ENCODE measurements at places on chromosomes 16 and 17. TPM values are rescaled to one million over a fixed set of nuclear protein-coding genes. Genes with fewer than 3 reads are reported as not detected.

DNA sequence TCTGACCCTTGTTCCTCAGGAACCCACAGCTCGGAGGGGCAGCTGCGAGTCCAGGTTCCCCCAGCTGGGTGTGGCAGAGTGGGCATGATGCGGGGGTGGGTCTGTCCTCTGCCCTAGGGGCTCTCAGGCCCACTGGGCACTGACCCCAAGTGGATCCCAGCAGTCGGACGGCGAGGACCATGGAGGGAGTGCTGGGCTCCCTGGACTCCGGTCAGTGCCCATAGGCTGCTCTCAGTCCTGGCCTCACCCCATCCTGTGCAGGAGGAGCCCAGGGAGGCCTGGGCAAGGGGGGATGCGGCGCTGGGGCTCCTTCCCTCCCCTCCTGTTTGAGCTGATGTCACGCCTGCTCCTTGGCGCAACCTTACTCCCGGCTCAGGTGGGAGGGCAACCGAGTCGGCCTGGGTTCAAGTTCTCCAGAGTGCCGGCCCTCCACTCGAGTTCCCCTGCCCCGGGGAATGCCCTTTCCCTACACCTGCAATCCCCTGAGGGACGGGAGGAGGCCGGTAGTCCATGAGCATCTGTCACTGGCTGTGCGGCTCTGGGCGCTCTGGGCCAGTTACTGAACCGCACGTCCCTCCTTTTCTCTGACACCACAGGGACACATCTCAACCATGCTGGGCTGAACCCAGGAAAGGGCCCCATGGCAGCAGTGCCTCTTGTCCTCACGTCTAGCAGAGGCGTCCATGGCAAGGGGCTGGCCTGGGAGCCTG lies 52.6 kb upstream of the ACSF3 start:
- no peaks in the 10 kb centered on the region for H3K36me3 ChIP-seq
- H3K27me3 ChIP-seq, result peaks cover 90% of the 10 kb centered on the region
- DNase-seq, result no peak
- no peaks in the 10 kb centered on the region for H3K4me1 ChIP-seq
- no peak overlapping the region for H3K27ac ChIP-seq
- H3K4me3 ChIP-seq, result no peak overlapping the region

- H3K4me3 ChIP-seq, result peak overlapping the region; percentile 61
- no peak overlapping the region for H3K27ac ChIP-seq
- no peaks in the 10 kb centered on the region for H3K36me3 ChIP-seq
- H3K27me3 ChIP-seq, result peaks cover 27% of the 10 kb centered on the region
- no peak for DNase-seq
Observed at GRCh38 chr17:74453665-74454196, 12.7 kb upstream of the CD300A start.

DNA sequence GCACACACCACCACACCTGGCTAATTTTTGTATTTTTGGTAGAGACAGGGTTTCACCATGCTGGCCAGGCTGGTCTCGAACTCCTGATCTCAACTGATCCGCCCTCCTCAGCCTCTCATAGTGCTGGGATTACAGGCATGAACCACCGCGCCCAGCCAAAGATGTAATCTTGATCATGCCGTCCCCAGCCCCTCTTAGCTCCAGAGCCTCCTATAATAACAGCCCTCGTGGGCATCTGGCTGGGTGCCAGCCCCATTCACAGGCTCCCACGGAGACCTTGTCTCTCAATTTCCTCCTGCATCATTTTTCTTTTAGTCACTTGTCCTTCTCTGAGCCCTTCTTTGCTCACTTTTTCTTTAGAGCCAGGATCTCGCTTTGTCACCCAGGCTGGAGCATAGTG lies 94.2 kb downstream of the KATNIP start:
- no peak for DNase-seq
- no peaks in the 10 kb centered on the region for H3K27me3 ChIP-seq
- H3K4me1 ChIP-seq, result no peaks in the 10 kb centered on the region

DNA sequence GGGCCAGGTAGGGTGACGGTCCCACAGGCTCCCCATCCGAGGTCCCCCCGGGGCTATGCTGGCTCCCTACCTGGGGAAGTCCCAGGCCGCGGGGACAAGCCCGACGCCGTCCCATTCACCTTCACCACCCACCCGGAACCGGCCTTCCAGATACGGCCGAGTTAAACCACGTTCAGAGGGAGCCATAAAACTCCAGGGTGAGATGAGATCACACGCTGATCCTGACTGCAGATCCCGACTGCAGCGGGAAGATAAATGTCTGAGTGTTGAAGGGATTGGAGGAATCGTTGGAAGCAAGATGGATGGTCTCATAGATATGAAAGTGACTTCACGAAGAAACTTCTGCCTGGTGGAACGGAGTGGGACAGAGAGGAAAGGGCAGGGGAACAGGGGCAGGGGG lies 13.6 kb upstream of the C1QTNF8 start:
- no peak overlapping the region for H3K27ac ChIP-seq
- DNase-seq, result no peak
- H3K27me3 ChIP-seq, result peaks cover 100% of the 10 kb centered on the region
- H3K36me3 ChIP-seq, result no peaks in the 10 kb centered on the region
- H3K4me1 ChIP-seq, result no peaks in the 10 kb centered on the region
- no peak overlapping the region for H3K4me3 ChIP-seq

DNA sequence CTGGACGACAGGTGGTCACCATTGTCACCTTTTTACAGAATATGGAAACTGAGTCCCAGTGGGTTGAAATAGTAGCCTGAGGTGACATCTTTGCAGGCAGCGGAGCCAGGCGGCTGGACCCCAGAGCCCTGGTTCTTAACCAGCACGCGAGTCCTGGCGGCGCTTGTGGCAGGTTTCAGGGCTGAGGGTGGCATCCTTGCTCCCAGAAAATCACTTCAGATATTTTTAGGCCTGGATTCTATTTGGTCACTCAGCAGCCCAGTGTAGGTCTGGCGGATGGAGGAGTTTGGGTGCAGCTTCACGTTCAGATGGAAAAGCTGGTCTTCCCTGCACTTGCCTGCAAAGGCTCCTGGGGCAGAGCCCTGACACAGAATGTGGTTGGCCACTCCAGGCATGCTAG lies 354.0 kb downstream of the SNX29 start:
- no peak for DNase-seq
- H3K4me3 ChIP-seq, result no peak overlapping the region
- H3K27ac ChIP-seq, result no peak overlapping the region
- H3K4me1 ChIP-seq, result no peaks in the 10 kb centered on the region
- no peaks in the 10 kb centered on the region for H3K36me3 ChIP-seq

Gene CACNG4
- total RNA-seq, result 3.8 TPM

Gene ZNF750
- not detected for total RNA-seq

Data from Calu3 (cell line).